ENCODE measurements at places on chromosomes 16 and 17.

- DNase-seq: no peak
These were observed 140.6 kb upstream of the TNRC6C start for GRCh38 chr17:77817953-77818352.

DNA sequence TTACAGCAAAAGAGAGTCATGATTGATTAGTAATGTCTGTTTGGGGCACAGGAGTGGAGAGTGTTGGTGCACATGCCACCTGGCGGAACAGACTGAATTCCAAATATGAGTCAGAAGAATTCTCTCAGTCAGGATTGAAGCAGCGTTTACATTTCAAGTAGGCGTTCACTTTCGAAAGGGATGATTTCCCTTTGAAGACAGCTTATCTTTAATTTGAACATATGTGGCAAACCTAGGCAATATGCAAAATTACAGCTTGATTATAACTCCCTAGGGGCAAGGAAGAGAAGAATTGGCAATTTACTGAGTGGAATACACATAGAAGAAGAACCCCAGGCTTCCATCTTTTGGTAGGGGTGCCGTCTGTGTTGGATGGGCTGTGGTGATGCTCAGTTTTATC lies 235.8 kb downstream of the HAPSTR1 start:
- DNase-seq: no peak

DNA sequence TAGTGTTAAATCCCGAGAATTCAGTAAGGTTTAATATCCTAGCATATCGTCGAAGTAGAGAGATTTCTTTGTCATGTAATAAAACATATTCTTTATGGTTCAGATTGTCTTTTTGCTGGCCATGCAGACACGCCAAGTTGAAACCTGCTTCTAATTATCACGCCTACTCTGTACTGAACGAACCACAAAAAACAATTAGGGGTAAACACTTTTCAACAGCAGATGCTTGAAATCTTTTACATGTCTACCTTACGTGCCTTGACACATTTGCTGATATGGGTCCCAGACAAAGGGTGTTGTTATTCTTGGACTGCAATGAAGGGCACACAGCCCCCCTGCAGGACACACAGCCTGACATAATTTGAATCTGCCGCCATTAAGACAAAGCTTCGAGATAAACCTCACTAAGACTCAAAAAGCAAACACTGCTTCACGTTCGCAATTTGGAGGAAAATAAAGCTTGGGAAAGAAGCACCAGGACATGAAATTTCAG lies 13.3 kb downstream of the WIPI1 start:
- no peak for DNase-seq

GRCh38 chr16:78784771-78785170 lies 685.3 kb downstream of the WWOX start:
- no peak for DNase-seq

- DNase-seq: no peak
These were observed 40.2 kb upstream of the MAF start for GRCh38 chr16:79640513-79641360.

GRCh38 chr16:17839907-17840306 lies 369.1 kb upstream of the XYLT1 start:
- DNase-seq: no peak

GRCh38 chr17:18027280-18027679 lies 11.7 kb downstream of the ATPAF2 start:
- DNase-seq: no peak

DNA sequence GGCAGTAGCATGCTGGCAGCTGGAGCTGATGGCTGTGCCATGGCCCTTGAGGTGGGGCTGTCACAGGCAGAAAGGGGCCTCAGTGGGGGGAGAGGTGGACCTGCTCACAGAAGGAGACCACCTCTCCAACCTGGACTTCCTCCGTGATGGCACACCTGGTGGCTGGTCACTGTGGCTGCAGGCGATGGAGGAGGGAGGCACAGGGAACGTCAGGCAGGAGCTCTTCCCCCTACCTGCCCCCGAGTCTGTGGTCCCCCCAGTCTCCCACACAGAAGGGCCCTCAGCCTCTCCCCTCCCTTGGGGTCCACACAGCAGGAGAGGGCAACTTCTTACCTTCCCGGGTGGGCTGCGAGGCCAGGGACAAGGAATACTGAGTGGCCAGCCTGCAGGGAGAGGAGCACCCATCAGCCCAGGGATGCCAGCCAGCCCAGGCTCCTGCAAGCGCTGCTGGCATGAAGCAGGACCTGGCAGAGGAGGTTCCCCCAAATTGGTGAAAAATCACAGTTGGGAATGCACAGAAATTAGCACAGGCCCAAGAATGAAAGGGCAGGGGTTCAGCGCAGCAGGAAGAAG lies 96.5 kb downstream of the GOSR1 start:
- DNase-seq: no peak

DNA sequence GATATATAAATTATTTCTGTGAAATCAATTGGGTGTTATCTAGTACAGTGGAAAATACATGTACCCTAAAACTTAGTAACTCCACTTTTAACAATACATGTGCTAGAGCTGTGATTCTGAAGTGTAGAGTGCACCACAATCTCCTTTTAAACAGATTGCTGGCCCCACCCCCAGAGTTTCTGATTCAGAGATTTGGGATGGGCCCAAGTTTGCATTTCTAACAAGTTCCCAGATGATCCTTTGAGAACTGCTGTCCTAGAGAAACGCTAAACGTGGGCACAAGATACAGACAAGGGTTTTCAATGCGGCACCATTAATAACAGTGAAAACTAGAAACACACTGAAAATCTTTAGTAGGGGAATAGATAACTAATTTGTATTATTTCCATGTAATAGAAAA lies 49.2 kb downstream of the NXPH3 start:
- DNase-seq: peak; percentile 62

- no peak for DNase-seq
These were observed 7.7 kb downstream of the ERAL1 start for GRCh38 chr17:28862561-28862960.

- DNase-seq: no peak
These were observed 388.5 kb downstream of the CNTNAP4 start for GRCh38 chr16:76665571-76666275.

GRCh38 chr17:59804901-59805465 lies 87.8 kb downstream of the TUBD1 start:
- DNase-seq: no peak

- DNase-seq: no peak
These were observed 10.1 kb upstream of the DHRS13 start for GRCh38 chr17:28912938-28913333.

DNA sequence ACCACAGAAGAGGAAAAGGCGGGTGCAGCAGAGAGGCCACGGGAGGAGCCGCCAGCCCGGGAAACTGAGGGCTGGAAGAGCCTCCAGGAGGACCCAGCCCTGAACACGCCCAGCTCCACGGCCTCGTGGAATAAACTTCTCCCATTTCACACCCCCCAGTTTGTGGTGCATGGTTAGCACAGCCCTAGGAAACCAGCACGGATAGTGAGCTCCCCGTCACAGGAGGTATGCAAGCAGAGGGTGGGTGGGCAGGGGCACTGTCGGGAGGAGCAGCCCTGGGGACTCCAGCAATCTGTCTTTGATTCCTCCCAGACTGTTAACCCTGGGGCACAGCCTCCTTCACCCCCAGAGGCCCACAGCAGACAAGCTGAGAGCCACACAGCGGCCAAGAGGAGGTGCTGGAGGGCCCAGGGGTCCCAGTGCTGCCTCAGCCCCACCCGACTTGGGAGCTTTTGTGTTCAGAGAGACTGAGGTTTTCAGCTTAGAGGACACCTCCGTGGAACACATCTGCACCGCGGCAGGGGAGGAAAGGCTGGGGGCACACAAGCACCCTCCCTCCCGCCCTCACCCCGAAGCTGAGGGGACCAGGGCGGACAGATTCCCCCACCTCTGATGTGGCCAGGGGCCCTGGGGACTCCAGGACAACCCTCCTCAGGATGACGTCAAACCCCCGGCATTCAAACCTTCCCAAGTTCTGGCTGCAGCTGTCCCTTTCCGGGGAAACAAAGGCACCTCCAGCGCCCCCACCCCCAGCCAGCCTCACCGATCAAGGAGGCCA lies 1.7 kb upstream of the IL17C start:
- no peak for DNase-seq

- no peak for DNase-seq
These were observed 135.0 kb upstream of the FOXF1 start for GRCh38 chr16:86375364-86375763.

DNA sequence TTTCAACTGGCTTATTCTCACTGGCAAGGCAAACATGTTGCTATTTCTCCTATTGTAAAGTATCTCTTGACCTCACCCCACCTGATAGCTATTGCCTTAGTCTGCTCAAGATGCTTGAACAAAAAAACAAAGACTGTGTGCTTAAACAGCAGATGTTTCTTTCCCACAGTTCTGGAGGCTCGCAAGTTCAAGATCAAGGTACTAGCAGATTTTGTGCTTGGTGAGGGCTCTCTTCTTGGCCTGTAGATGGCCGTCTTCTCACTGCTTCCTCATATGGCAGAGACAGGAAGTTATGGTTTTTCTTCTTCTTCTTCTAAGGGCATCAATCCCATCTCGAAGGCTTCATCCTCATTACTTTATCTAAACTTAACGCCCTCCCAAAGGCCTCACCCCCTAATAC lies 109.7 kb upstream of the CLEC3A start:
- DNase-seq: no peak

- DNase-seq: no peak
These were observed 14.1 kb downstream of the NFE2L1 start for GRCh38 chr17:48062273-48062672.

DNA sequence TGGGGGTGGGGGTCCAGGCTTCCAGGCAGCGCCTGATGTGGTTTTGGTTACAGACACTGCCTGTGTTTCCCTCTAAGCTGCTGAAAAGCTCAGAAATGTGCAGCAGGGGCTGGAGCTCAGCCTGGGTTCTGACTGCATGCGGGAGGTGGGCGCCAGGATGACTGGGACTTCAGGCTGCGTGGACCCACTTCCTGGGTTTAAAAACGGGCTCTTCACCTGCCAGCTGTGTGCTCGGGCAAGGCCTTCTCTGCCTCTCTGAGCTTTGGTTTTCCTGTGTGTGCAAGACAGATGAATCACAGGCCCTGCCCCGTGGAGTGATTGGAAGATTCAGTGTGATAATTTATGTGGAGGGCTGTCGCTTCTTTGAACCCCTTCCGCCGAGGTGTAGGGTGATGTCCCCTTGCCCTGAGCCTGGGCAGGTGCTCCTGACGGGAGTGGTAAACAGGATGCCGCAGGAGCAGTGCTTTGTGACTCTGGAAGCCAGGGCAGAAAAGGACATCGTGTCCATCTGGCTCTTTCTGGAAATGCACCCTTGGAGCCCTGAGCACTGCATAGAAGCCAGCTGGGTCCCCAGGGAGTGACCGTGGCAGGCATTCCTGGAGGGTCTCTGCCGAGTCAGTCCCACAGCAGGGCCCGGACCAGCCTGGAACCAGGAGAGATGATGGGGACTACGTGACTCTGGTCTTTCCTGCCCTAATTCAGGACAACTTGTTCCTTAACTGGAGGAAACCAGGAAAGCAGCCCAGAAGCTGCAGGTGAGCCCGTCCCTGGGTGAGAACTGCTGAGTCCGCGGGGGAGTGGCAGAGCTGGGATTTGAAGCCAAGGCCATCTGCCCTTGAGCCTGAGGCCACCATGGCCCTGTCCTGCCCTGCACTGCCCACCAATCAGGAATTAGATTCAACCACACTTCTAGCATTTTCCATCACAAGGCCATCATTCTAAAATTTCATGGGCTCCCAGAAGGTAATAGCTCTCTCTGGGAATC lies 28.5 kb upstream of the SLC7A5 start:
- no peak for DNase-seq

GRCh38 chr17:50283246-50283645 lies 9.0 kb downstream of the TMEM92 start:
- no peak for DNase-seq

- peak; percentile 99 for DNase-seq
These were observed at the start of gene KDM8 for GRCh38 chr16:27203507-27204311. TSS of gene KDM8 (plus strand) at chr16:27203526. CDS start at chr16:27210124, 6,598 bp downstream.

DNA sequence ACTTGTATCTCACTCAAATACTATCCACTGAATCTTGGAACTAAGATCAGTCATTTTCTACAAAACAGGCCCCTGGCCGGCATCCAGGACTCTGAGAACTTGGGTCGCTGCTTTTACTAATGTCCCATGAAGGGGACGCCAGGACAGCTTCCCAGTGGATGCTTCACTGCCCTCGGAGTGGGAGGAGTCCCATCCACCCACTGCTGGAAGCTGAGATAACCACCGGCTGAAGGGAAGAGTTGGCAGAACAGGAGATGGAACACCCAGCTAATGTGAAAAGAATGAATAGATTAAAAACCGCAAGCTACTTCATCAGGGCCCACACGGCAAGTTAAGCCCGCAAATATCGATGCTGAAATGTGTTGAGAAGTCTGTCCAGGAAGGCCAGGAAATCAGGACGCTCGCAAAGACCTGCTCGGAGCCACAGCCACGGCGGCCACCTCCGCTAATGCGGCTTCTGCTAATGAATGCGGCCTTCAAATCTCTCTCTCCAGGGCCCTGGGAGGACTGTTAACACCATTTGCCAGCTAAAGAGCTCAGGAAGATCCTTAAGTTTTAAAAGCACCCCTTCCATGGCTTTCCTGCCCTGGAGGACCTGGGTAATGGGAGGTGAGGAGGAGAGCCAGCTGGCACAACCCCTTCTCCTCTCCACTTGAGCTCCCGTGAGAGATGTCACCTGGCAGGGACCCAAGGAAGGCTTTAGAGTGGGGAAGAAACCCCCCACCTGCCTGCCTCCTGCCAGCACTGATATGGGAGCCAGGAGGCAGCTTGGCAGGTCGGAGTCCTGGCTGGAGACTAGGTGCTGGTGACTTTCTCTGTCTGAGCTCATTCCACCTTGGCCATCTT lies 226.6 kb upstream of the RPL38 start:
- DNase-seq: no peak

GRCh38 chr17:7109461-7110322 lies 4.9 kb downstream of the ASGR2 start:
- DNase-seq: no peak

DNA sequence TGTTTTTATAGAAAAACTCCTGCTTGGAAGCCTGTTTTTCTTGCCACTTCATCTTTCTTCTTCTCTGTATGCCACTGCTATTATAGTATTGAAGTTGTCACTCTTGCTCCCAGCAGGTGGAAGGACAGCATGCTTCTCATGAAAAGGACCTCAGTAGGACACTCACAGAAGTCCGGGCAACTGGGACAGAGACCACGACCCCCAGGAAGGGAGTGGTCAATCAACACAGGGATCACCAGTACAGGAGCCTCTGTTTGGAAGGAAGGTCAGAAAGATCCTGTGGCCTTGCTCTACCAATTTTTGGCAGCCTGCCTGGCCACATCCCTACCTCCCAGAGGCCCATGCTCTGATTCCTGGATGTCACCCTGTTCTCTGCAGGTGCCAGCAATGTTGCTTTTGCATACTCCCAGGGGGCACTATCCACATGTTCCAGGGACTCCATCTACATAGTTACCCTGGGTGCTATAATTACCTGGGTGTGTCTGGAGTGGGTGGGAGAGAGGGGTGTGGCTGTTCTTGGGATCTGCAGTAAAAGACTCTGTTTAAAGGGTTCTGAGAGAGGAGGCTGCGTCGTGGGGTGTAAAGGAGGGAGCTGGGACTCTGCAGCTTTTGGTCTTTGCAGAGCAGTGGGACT lies 13.7 kb upstream of the AKAP10 start:
- DNase-seq: no peak

DNA sequence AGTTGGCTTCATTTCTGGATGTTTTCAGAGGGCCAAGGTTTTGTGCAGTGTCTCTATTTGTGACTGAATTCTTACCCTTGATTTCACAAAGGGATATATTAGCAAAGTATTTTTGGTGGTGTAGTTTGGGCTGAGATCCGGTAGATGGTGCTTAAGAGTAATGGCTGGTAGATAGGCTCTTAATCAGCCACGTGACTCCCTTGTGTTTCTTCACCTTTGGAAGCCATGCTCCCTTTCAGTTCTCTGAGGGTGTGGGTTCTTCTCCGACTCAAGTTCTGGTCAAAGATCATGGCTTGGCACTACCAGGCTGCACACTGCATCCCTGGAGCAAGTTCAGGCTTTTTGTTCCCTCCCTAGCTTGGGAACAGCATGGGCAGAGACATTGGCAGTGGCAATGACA lies 887.3 kb downstream of the CDH8 start:
- DNase-seq: no peak

GRCh38 chr16:894841-895240 lies 75.9 kb downstream of the LMF1 start:
- no peak for DNase-seq

Measured in dorsolateral prefrontal cortex (tissue), 122 donors.